T-helper 2 cell treated with Interferon-gamma antibody and Interleukin-4, amounts not matched to agents 100 ng/mL and 5 ng/mL, for 36 hours (primary cell): ENCODE measurements at places on chromosomes 1 and 21. TPM values are rescaled to one million over a fixed set of nuclear protein-coding genes. Genes with fewer than 3 reads are reported as not detected.

The RNU1-1 gene
- 2,343 and 2,397 TPM in 2 replicates for total RNA-seq

The INAVA gene
- not detected in 2 replicates for total RNA-seq

The PRDM2 gene
- 53.6 and 54.0 TPM in 2 replicates for total RNA-seq

The PDZK1 gene
- total RNA-seq, result 0.27 and 0.36 TPM in 2 replicates

The GPR3 gene
- 0.39 and 0.73 TPM in 2 replicates for total RNA-seq

The ZSCAN20 gene
- total RNA-seq, result 2.6 and 3.1 TPM in 2 replicates

The MX2 gene
- total RNA-seq, result 30.3 and 31.1 TPM in 2 replicates

The CZIB gene
- total RNA-seq, result 45.2 and 47.3 TPM in 2 replicates

The COL6A2 gene
- 1.9 and 2.1 TPM in 2 replicates for total RNA-seq

The FCER1G gene
- 2.5 and 3.1 TPM in 2 replicates for total RNA-seq

The DCST1 gene
- total RNA-seq, result not detected in 2 replicates

The TNFRSF18 gene
- 26.8 and 29.8 TPM in 2 replicates for total RNA-seq

The SLC25A24 gene
- 33.2 and 34.3 TPM in 2 replicates for total RNA-seq

The GCSAML gene
- 0.05 and 0.16 TPM in 2 replicates for total RNA-seq

The TCHH gene
- total RNA-seq, result 0.07 and 0.11 TPM in 2 replicates

The ANKRD45 gene
- total RNA-seq, result 0.11 TPM in 1 of 2 replicates, not detected in the other

The JMJD4 gene
- total RNA-seq, result 21.5 and 25.0 TPM in 2 replicates

The RHD gene
- not detected in 2 replicates for total RNA-seq

The PTAFR gene
- total RNA-seq, result 0.23 TPM in 2 replicates

The USP21 gene
- 30.9 and 35.3 TPM in 2 replicates for total RNA-seq

The CFAP74 gene
- not detected in 2 replicates for total RNA-seq

The FBXO2 gene
- 0.41 and 0.59 TPM in 2 replicates for total RNA-seq

The CLCNKA gene
- total RNA-seq, result not detected in 2 replicates

The COL16A1 gene
- not detected in 2 replicates for total RNA-seq

The SEC22B gene
- total RNA-seq, result 28.1 and 29.7 TPM in 2 replicates

The TNFRSF14 gene
- 157 and 158 TPM in 2 replicates for total RNA-seq

The UHMK1 gene
- 64.7 and 66.3 TPM in 2 replicates for total RNA-seq

The NUP210L gene
- 0.05 and 0.09 TPM in 2 replicates for total RNA-seq

The PLPP3 gene
- total RNA-seq, result not detected in 2 replicates

The CRABP2 gene
- 1.6 and 2.1 TPM in 2 replicates for total RNA-seq

The S100A1 gene
- not detected in 2 replicates for total RNA-seq

The XPR1 gene
- total RNA-seq, result 17.9 and 20.1 TPM in 2 replicates

The CYP4A22 gene
- total RNA-seq, result not detected in 2 replicates

The BSND gene
- total RNA-seq, result not detected in 2 replicates

The MFAP2 gene
- not detected in 2 replicates for total RNA-seq

The SERPINC1 gene
- total RNA-seq, result 0.18 and 0.43 TPM in 2 replicates

The PCSK9 gene
- total RNA-seq, result 0.07 TPM in 2 replicates

The SF3B4 gene
- total RNA-seq, result 107 and 114 TPM in 2 replicates

The AADACL3 gene
- not detected in 2 replicates for total RNA-seq

The RNU11 gene
- not detected in 2 replicates for total RNA-seq

The PROK1 gene
- not detected in 2 replicates for total RNA-seq

The LMOD1 gene
- total RNA-seq, result not detected in 2 replicates

The SLAMF7 gene
- 6.8 and 8.0 TPM in 2 replicates for total RNA-seq

The WDR64 gene
- not detected in 2 replicates for total RNA-seq

The PUM1 gene
- 110 and 117 TPM in 2 replicates for total RNA-seq

The ZYG11A gene
- 0.39 and 0.57 TPM in 2 replicates for total RNA-seq

The WDR47 gene
- 8.5 and 9.8 TPM in 2 replicates for total RNA-seq

The GNAT2 gene
- not detected in 2 replicates for total RNA-seq

The CYP4X1 gene
- total RNA-seq, result not detected in 2 replicates

The LAPTM5 gene
- 371 and 381 TPM in 2 replicates for total RNA-seq

The TMEM269 gene
- total RNA-seq, result 0.11 and 0.23 TPM in 2 replicates

The GSTM5 gene
- total RNA-seq, result 0.14 and 0.18 TPM in 2 replicates

The C1QTNF12 gene
- total RNA-seq, result 2.9 and 3.2 TPM in 2 replicates

The AIRE gene
- 2.7 and 3.0 TPM in 2 replicates for total RNA-seq

The RHCE gene
- total RNA-seq, result 0.41 TPM in 1 of 2 replicates, not detected in the other

The GBP6 gene
- 0.34 and 0.36 TPM in 2 replicates for total RNA-seq

The SLC1A7 gene
- total RNA-seq, result not detected in 2 replicates

The SLC45A1 gene
- total RNA-seq, result 0.39 and 0.86 TPM in 2 replicates

The FAM177B gene
- not detected in 2 replicates for total RNA-seq
